ENCODE measurements at places on chromosomes 12 and 14.
A peak's percentile ranks its signal among the peaks of the same experiment; 100 is the strongest.

GRCh38 chr12:122087431-122088178, 9.0 kb downstream of the MLXIP start:
- no peak for DNase-seq

GRCh38 chr12:62103748-62104147, 156.5 kb upstream of the USP15 start:
- no peak for DNase-seq

DNA sequence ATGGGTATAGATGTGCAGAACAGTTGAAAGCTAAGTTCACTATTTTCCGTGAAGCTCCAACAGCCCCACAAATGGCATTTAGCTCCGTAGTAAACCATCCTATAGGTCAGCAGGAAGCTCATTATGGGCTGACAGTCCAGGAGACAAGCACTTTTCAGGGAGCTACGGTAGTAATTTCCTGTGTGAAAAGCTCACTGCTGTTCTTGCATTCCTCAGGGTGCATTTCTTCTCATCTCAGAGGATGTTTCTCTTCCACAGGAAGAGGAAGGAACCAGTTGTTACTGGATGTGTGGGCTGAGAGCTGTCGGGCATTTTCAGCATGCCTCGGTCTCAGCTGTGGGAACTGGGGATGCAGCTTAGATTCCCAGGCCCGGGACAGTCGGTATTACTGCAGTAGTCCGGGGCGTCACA, 72.8 kb downstream of the GALNT4 start:
- DNase-seq, result no peak

GRCh38 chr12:20798554-20798953, 12.0 kb upstream of the SLCO1B3 start:
- peak; percentile 1 for DNase-seq

DNA sequence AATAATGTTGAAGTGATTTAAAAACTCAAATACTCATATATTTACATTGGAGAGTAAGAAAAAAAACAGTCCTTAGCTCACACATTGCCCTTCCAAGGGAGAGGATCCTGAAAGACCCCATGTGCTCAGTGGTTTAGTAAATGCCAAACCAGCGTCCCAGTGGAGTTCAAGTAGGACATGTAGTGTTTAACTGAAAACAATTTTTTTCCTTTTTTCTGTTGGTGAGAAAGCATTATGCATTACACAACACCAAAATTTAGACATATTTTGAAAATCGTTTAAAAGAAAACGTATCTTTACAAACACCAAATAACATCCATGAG, 33.6 kb downstream of the UBR7 start:
- no peak for DNase-seq

GRCh38 chr12:55736780-55737580, 5.9 kb upstream of the GDF11 start:
- peak; percentile 72 for DNase-seq

DNA sequence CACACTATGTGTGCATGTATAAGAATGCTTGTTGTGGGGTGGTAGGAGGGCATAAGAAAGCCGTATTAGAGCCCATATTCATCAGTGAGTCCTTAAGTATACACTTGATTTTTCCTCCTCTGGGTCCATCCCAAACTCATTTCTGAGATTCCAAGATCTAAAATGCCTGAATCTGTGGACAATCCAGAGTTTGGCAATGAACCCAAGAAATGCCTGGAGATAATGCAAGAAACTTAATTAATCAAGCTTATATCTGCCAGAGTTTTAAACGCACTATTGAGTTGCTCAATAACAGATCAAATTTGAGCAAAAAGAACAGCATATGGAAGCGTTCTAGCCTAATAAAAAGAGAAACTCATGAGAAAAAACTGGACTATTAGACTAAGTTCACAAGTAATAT, 143.4 kb upstream of the NAV3 start:
- DNase-seq, result no peak

DNA sequence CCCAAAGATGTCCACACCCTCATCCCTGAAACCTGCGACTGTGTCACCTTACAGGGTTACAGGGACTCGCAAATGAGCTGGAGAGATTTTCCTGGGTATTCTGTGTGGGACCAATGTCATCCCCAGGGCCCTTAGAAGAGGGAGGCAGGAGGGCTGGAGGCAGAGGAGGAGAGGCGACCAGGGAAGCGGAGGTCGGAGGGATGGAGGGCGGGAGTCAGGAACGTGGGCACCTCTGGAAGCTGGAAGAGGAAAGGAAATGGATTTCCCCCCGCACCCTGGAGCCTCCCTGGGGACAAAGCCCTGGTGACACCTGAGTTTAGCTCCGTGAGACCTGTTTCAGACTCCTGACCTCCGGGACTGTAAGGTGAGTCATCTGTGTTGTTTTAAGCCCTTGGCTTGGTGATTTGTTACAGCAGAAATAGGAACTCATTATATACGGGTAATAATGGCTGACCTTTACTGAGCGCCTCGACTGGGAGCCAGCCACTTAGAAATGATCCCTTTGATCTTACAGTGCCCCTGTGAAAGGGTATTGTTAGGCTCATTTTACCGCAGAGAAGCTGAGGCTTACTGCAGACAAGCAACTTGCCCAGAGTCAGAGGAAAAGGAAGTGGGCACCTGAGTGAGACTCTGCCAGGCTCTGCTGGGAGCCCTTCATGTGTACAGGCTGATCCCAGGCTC, 29.3 kb upstream of the FZD10 start:
- DNase-seq, result no peak

GRCh38 chr14:50954811-50955372, 10.6 kb upstream of the PYGL start:
- peak; percentile 22 for DNase-seq

DNA sequence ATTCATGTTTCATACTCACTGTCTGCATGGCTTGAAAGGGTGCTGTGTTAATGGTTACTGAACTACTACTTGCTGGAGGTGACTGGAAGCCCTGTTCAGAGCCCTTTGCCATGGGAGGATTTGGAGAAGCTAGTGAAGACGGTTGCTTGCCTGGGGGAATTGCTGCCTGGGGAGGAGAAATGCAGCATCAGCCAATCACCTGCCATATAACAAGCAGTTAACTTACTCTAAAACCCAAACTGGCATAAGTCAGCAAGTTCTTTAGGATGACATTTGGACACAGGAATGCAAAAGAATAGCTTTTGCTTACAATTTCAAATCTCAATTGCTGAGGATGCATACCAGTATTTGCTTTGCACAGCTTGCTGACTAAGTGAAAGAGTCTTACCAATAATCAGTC, 23.4 kb upstream of the IPO8 start:
- no peak for DNase-seq

- no peak for DNase-seq
Observed at GRCh38 chr14:56412468-56413434, 166.8 kb upstream of the TMEM260 start.

DNA sequence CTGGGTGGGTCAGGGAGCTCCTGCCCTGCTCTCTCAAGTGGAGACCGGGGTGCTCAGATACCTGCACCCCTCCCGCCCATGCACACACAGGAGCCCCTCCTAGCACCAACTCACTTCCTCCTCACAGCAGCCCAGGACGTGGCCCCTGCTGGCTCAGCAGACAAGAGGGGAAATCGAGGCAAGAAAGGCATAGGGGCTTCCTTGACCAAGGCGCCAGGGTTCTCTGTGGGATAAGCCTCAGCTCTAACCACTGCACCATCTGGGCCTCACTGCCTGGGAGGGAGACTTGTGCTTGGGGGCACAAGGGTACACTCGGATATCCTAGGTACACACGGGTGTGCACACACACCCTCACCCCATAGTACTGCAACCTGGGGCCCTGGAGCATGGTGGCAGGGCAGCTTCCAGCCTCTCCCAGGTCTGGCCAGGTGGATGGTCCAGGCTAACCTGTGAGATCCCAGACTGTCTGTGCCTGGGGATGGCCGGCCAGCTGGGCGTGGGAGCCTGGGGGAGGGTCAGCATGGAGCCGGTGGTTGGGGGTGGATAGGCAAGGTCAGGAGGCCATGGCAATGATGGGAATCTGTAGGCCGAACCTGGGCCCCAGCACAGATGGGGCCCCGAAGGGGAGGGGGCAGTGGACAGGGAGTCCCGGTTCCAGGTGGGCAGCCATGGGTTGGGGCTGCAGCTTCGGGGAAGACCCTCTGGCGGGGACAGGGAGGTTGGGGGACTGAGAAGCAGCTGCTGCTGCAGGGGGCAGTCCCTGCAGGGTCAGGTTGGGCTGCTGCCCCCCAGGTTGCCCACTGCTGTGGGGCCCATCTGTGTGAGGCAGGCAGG, 312.4 kb downstream of the TMEM121 start:
- no peak for DNase-seq

GRCh38 chr12:52209321-52209720, 17.5 kb upstream of the KRT80 start:
- DNase-seq, result no peak

- DNase-seq, result no peak
Observed at GRCh38 chr12:78622529-78623195, 241.9 kb upstream of the SYT1 start.

DNA sequence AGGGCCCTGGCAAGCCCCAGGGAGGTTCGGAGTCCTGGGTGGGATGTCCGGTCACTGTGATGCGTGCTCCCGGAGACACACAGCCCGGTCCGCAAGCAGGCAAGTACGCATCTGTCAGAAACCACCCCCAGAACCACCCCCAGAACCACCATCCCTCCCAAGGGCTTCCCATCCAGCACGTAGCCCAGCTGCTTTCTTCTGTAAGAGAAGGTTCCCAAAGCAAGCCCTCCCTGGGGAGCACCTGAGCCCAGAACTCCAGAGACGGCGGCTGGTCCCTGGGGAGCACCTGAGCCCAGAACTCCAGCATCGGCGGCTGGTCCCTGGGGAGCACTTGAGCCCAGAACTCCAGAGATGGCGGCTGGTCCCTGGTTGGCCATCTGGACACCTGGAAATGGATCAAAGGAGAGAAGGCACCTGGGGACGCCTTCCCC, 2.6 kb upstream of the FBRSL1 start:
- no peak for DNase-seq

GRCh38 chr14:51357250-51357649, 117.2 kb downstream of the TMX1 start:
- no peak for DNase-seq
